Spleen (tissue), 13 donors: ENCODE measurements at places on chromosomes 4 and X. TPM values are rescaled to one million over a fixed set of nuclear protein-coding genes. Genes with fewer than 3 reads are reported as not detected.

- H3K4me3 ChIP-seq: peak overlapping the region; percentile 19
- no peak overlapping the region for H3K27ac ChIP-seq
- no peaks in the 10 kb centered on the region for H3K36me3 ChIP-seq
- no peaks in the 10 kb centered on the region for H3K4me1 ChIP-seq
These were observed 130.5 kb downstream of the DCK start for GRCh38 chr4:71123951-71124350.

DNA sequence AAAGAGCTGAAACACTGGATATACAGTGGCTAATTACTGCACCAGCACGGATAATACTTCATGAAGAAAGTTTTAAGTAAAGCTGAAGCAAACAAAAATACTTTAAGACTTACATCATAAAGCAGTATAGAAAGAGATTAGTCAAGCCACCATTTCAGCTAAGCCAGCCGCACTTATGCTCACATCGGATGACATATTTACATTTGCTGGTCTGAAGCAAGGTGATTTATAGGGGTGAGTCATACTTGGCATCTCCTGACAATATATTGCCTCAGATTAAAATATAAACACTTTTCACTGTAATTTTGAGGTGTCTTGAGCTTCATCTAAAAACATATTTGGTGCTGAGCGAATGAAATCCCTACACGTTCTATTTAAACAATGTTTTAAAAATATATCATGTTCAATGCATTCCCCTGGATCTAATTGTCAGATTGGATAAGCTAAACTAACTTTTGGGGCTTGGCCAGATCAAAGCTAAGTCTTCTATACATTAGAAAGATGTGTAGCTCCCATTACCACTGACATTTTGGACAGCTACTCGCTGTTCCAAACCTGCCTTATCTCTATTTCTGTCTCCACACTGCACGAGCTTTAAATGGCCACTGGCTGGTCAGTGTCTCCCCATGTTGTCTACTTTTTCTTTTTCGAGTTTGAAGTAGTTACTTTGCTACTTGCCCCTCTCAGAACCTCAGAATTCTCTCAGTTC, 103.2 kb downstream of the VCX2 start:
- H3K4me1 ChIP-seq: no peaks in the 10 kb centered on the region
- H3K4me3 ChIP-seq: no peak overlapping the region
- no peak for DNase-seq
- H3K27ac ChIP-seq: no peak overlapping the region
- no peaks in the 10 kb centered on the region for H3K27me3 ChIP-seq

- no peaks in the 10 kb centered on the region for H3K27me3 ChIP-seq
- no peaks in the 10 kb centered on the region for H3K4me1 ChIP-seq
- no peak for DNase-seq
- H3K36me3 ChIP-seq: no peaks in the 10 kb centered on the region
- no peak overlapping the region for H3K4me3 ChIP-seq
These were observed 20.6 kb upstream of the HPGDS start for GRCh38 chr4:94363136-94363655.

Gene SLC49A3
- polyA plus RNA-seq: 19.3 TPM

DNA sequence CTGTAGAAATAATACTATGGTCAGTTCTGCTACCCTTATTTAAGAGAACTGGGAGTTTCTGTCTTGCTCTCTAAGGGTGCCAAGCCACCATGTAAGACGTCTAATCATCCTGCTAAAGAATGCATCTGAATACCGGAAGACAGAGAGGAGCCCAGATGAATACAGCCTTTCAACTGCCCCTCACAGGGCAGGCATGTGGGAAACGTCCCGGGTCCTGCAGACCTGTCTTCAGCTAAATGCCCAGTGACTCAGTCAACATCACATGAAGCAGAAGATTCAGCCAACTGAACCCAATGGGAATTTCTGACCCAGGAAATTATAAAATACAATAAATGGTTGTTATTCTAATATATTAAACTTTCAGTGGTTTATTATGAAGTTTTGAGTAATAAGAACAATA, 2141.0 kb upstream of the AGA start:
- H3K4me3 ChIP-seq: no peak overlapping the region
- DNase-seq: no peak
- no peaks in the 10 kb centered on the region for H3K4me1 ChIP-seq
- no peaks in the 10 kb centered on the region for H3K36me3 ChIP-seq
- H3K27ac ChIP-seq: no peak overlapping the region

GRCh38 chrX:38636949-38637819, 75.8 kb downstream of the TSPAN7 start:
- peak overlapping the region; percentile 58 for H3K27ac ChIP-seq
- H3K4me3 ChIP-seq: no peak overlapping the region
- no peaks in the 10 kb centered on the region for H3K36me3 ChIP-seq
- no peaks in the 10 kb centered on the region for H3K27me3 ChIP-seq
- DNase-seq: no peak

DNA sequence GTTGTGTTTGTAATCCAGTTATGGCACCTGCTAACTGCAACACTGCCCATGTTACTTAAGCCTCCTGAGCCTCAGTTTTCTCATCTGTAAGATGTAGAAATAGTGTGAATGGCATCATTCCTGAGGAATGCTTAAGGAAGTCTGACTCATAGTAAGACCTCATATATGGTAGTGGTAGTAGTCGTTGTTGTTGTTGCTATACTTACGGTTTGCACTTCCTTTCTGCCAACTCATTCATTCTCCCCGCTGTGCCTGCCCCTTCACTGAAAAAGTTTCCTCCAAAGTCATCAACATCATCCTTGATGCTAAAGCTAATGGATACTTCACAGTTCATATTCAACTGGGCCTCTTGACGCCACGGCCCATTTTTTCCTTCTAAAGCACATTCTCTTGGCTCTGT, 54.2 kb upstream of the SPANXN3 start:
- H3K4me1 ChIP-seq: no peaks in the 10 kb centered on the region
- H3K36me3 ChIP-seq: no peaks in the 10 kb centered on the region
- H3K27ac ChIP-seq: no peak overlapping the region
- no peak overlapping the region for H3K4me3 ChIP-seq
- H3K27me3 ChIP-seq: no peaks in the 10 kb centered on the region
- no peak for DNase-seq

DNA sequence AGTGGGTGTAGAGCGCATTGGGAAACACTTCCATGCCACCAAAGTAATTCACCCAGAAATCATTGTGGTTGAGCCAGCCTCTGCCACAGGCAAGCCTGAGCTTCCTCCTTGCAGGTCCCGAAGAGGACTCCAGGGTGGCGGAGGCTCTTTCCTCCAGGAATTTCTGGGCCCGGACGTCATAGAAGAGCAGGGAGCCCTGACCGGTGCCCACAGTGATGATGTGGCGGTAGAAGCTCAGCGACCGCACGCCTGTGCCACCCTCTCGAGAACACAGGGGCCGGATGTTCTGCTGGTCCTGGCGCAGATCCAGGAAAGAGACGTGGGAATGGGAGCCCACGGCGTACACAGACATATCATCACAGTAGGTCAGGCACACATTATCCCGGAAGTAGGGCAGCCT, 1.3 kb downstream of the DCAF12L1 start:
- no peaks in the 10 kb centered on the region for H3K36me3 ChIP-seq
- DNase-seq: no peak
- no peaks in the 10 kb centered on the region for H3K4me1 ChIP-seq
- no peak overlapping the region for H3K27ac ChIP-seq
- H3K27me3 ChIP-seq: no peaks in the 10 kb centered on the region

Gene GAB3
- 7.9 TPM for polyA plus RNA-seq

GRCh38 chr4:41144812-41145211, 69.5 kb downstream of the APBB2 start:
- no peak for DNase-seq
- no peak overlapping the region for H3K4me3 ChIP-seq
- H3K36me3 ChIP-seq: no peaks in the 10 kb centered on the region
- no peak overlapping the region for H3K27ac ChIP-seq
- H3K4me1 ChIP-seq: no peaks in the 10 kb centered on the region

Gene CDX4
- not detected for polyA plus RNA-seq

GRCh38 chrX:101370888-101371504, 15.0 kb downstream of the BTK start:
- DNase-seq: no peak
- H3K27me3 ChIP-seq: peaks cover 6% of the 10 kb centered on the region
- no peak overlapping the region for H3K4me3 ChIP-seq
- no peaks in the 10 kb centered on the region for H3K36me3 ChIP-seq

GRCh38 chr4:2583517-2583916, 47.1 kb downstream of the FAM193A start:
- H3K27me3 ChIP-seq: no peaks in the 10 kb centered on the region
- H3K4me1 ChIP-seq: peaks cover 13% of the 10 kb centered on the region
- no peak overlapping the region for H3K4me3 ChIP-seq
- DNase-seq: no peak
- no peak overlapping the region for H3K27ac ChIP-seq

Gene ADGRG4
- polyA plus RNA-seq: not detected

Gene PHEX
- polyA plus RNA-seq: 0.23 TPM

Gene SAT1
- 1,000 TPM for polyA plus RNA-seq

DNA sequence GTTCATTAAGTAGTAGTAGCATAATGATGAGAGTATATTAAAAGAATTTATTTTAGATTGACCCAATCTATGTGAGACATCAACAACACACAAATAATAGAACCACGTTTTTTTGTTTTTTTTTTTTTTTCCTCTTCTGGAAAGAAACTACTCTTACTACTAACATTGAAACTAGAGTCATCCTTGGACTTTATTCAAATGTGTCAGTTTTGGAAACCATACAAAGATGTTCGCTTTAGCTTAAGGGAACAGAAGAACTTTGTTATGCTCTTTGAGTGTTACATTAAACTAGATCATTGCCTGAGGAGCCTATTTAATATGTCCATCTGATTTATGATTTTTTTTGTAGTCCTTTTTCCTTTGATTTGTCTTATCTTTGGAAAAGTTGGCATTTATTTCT, 166.7 kb downstream of the RPA4 start:
- no peak overlapping the region for H3K27ac ChIP-seq
- no peaks in the 10 kb centered on the region for H3K36me3 ChIP-seq
- H3K27me3 ChIP-seq: no peaks in the 10 kb centered on the region

Gene MAGEA10
- not detected for polyA plus RNA-seq

Gene LRRC66
- 0.10 TPM for polyA plus RNA-seq

- no peaks in the 10 kb centered on the region for H3K36me3 ChIP-seq
- no peak for DNase-seq
- H3K27me3 ChIP-seq: peaks cover 8% of the 10 kb centered on the region
- H3K4me1 ChIP-seq: no peaks in the 10 kb centered on the region
These were observed 57.2 kb downstream of the NKX6-1 start for GRCh38 chr4:84441758-84442377.

DNA sequence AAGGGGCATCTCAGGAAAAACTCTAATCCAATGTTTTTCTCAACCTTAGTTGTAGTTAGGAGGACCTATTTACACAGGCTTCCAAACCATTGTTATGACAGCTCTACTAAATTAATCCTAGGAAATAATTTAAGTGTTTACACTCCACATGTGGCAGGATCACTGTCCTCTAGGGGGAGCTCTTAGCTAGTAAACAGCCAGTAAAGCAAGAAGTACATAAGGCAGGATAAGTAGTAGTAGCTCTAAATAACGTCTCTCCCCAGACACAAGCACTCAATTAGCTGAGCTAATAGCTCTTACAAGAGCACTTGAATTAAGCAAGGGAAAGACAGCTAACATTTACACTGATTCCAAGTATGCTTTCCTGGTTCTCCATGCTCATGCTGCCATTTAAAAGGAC, 37.3 kb downstream of the NUDT11 start:
- no peak for DNase-seq
- no peaks in the 10 kb centered on the region for H3K4me1 ChIP-seq
- no peak overlapping the region for H3K4me3 ChIP-seq
- no peaks in the 10 kb centered on the region for H3K27me3 ChIP-seq
- H3K36me3 ChIP-seq: no peaks in the 10 kb centered on the region

Gene SERTM2
- polyA plus RNA-seq: 0.24 TPM

DNA sequence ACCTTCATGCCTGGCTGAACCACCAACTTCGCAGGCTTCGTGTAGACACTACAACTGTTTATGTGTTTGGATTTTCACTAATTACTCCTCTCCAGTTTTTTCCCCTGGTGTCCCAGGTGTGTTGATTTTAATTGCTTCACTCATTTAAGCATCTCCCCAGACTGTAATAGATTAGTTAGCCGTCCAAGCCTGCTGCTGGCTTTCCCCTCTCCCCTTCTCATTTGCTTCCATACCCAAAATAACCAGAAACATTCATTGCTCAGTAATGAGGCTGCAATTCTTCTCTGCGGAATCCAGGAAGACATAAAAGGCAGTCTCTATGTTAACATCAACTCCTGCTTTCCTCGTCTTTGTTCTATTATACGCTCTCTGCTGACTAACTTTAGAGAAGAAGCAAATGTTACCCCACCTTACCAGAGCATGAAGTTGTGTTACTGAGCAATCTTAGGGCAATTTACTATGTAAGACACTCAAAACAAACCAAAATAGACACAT, 37.9 kb upstream of the SCRG1 start:
- no peak overlapping the region for H3K4me3 ChIP-seq
- H3K27me3 ChIP-seq: no peaks in the 10 kb centered on the region
- no peak overlapping the region for H3K27ac ChIP-seq
- DNase-seq: no peak

DNA sequence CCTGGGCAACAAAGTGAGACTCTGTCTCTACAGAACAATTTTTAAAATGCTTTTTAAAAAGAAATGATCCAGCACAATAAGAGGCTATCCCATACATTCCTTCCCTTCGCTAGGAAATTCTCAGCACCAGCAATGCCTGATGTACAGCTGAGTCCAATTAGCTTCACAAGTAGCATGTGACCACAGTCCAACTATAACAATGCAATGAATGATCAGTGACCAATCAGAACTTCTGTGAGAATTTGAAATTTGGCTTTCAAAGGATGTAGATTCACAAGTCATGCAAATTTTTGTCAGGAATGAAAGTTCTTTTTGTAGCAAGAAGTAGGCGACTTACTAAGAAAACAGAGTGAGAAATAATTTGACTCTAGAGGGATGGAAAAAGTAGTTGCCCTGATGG, 278.5 kb upstream of the UGT8 start:
- no peak overlapping the region for H3K4me3 ChIP-seq
- DNase-seq: no peak
- no peak overlapping the region for H3K27ac ChIP-seq

GRCh38 chr4:101277671-101278070, 69.7 kb downstream of the PPP3CA start:
- peaks cover 43% of the 10 kb centered on the region for H3K4me1 ChIP-seq
- no peak for DNase-seq
- H3K4me3 ChIP-seq: no peak overlapping the region

DNA sequence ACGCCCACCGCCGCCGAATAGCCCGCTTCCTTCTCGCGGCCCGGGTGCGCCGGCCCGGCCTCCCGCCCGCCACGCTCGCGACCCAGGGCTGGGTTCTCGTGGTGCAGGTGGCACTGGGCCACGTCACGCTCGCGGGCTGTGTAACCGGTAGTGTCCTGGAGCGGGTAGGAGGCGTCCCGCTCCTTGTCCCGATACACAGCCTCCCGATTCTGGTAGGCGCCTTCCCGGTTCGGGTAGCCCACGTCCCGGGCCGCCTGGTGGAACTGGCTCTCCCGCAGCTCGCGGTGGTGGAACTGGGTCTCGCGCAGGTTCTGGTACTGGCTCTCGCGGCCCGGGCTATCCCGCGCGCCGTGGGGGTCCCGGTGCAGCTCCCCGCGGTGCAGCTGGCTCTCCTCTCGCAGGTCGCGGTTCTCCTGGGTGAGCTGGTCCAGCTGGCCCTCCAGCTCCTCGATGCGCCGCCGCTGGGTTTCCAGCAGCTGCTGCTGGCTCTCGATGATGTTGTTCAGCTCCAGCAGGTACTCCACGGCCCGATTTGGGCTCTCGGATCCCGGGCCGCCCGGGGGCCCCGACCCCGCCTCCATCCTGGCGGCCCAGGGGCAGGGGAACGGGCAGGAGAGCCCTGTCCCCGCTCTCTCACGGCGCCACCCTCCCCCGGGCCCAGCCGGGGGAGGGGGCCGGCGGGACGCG, 39.3 kb upstream of the IQSEC2 start:
- no peak overlapping the region for H3K27ac ChIP-seq
- peaks cover 14% of the 10 kb centered on the region for H3K4me1 ChIP-seq
- H3K36me3 ChIP-seq: no peaks in the 10 kb centered on the region
- peak; percentile 83 for DNase-seq
- peak overlapping the region; percentile 47 for H3K4me3 ChIP-seq
